Stimulated activated CD8-positive, alpha-beta memory T cell treated with anti-CD3 and anti-CD28 coated beads, Interleukin-4, amount 100 ng/mL, for 1 hour (primary cell): ENCODE measurements at places on chromosomes 1 and 21.

GRCh38 chr1:33257772-33258712, 1.8 kb downstream of the ZNF362 start:
- DNase-seq = no peak

DNA sequence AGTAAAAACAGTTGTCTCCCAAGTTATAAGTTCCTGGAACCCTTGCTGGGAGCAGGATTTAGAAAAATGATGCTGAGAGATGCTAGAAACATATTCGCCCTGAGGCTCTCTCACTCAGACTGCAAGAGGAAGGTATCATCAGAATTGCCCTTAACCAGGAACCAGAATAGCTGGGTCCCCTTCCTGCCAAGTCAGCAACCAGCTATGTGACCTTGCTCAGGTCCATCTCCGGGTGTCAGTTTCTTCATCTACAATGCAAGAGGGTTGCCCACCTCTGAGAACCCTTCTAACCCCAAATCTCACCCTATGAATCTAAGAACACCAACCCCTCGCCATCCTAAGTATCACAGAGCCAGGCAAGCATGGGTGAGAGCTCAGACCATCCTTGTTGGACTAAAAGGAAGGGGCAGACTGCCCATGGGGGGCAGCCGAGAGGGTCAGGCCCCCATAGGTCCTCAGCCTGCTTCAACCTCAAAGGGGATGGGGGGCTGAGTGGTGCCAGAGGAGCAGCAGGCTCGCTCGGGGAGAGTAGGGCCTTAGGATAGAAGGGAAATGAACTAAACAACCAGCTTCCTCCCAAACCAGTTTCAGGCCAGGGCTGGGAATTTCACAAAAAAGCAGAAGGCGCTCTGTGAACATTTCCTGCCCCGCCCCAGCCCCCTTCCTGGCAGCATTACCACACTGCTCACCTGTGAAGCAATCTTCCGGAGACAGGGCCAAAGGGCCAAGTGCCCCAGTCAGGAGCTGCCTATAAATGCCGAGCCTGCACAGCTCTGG, 390 bp upstream of the S100A9 start:
- no peak for DNase-seq

DNA sequence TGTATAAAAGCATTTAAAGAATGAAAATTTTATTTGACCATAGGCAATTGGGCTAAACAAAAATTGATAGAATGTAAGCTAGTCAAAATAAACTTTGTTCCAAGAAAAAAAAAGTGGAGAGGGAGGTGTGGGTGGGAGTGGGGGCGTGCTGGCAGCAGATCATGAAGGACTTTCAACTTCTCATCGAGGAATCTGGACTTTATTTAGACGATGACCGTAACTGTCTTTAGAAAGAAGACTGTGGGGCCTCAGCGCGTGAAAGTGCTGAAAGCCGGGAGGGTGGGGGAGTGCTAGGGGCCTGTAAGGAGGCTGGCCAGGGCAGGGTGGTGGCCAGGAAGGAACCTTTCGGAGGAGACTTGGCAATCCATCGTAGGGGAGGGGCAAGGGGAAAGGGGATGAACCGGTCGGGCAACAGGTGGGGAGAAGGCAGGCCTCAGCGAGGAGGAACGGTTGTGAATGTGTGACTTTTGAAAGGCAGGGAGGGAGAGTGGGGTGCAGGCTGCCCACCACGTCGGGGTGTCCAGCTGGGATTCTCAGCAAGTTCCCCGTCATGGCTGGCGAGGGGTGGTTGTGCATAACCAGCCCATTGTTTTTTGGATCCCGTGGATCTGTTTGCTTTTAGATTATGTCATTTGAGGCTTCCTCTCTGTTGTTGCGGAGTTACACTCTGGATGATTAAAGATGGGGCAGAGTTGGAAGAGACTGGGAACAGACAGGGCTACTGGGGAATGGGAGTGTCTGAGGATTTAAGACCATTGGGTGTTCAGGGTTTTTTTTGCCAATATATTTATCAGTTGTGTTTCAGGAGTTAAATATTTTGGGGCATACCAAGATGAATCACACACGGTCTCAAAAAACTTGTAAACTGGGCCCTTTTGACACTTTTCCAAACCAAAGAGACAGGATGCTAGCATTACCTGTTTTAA, 35.5 kb downstream of the HUNK start:
- no peak for DNase-seq

GRCh38 chr1:108643492-108644335, 17.2 kb downstream of the HENMT1 start:
- no peak for DNase-seq

GRCh38 chr1:201840055-201840454, 11.1 kb downstream of the IPO9 start:
- DNase-seq = no peak

DNA sequence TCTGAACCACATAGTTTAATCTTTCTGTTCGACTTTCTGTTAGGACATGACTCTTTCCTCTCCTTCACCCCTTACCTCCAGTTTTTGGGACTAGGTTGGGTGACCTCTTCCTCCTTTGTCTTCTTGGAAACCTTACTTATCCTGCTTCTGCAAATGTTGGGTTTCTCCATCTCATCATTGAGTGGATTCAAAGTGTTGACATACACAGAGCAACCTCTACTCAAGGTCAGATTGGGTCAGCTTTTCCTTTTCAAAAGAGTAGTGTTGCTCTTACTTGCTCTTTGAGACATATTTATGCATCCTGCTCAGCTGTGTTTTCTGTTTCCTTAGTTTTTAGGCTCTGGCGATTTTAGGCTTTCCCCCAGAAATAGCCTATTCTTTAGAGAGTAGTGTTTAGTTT, 3.7 kb downstream of the CAMTA1 start:
- DNase-seq = no peak

GRCh38 chr21:44892536-44893277, 19.2 kb upstream of the PTTG1IP start:
- peak; percentile 47 for DNase-seq

DNA sequence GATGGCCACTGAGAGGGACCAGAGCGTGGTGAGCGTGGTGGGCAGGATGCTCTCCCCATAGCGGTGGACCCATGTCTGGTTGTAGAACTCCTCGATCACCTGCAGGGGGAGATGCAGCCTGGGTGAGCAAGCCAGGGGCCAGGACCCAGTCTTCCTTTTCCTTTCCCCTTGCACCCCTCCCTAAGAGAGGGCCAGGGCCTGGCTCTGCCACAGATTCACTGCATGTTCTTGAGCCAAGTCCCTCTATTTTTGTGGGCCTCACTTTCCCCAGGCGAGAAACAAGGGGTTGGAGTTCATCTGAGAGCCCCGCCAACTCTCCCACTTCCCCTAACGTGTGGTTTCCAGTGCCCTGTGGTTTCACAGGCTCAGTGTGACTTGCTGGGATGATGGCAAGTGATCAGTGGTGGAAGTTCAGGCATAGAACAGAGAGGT, 27.5 kb downstream of the SLC2A1 start:
- no peak for DNase-seq

- peak; percentile 26 for DNase-seq
Observed at GRCh38 chr1:201739492-201740085, 89.4 kb upstream of the IPO9 start.

DNA sequence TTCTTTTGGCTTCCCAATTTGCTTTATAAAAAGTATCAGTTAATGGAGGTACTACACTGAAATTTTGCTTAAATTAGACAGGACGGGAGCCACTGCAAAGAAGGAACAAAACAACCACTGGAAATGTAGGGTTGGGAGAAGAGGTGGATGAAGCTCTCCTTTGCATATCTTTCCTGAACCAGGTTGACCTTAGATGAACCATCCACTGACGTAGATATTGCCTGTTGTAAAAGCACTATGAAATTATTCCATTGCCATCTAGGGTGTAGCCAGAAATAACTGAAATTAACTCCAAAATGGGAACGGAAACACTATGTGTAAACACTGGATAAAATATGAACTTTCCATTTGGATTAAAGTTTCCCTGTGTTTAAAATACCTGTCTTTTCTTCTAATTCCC, 1.2 kb upstream of the ABL2 start:
- DNase-seq = no peak

DNA sequence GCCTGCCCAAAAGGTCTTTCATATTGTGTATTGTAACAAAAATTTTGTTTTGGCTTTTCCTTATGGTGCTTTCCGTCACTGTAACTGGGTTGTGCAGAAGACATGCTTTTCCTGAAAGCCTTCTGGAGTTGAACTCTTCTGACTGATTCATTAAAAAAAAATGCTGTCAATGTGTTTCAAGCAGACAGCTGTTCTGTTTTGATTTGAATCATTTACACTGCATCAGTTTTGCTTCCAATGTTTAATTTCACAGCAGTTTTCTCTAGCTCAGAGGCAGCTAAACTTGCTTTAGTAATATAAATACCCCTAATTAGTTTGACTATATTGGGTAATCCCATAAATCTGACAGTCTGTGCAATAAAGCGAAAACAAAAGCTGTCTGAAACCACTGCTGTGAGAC, 7.9 kb downstream of the UTP11 start:
- no peak for DNase-seq

DNA sequence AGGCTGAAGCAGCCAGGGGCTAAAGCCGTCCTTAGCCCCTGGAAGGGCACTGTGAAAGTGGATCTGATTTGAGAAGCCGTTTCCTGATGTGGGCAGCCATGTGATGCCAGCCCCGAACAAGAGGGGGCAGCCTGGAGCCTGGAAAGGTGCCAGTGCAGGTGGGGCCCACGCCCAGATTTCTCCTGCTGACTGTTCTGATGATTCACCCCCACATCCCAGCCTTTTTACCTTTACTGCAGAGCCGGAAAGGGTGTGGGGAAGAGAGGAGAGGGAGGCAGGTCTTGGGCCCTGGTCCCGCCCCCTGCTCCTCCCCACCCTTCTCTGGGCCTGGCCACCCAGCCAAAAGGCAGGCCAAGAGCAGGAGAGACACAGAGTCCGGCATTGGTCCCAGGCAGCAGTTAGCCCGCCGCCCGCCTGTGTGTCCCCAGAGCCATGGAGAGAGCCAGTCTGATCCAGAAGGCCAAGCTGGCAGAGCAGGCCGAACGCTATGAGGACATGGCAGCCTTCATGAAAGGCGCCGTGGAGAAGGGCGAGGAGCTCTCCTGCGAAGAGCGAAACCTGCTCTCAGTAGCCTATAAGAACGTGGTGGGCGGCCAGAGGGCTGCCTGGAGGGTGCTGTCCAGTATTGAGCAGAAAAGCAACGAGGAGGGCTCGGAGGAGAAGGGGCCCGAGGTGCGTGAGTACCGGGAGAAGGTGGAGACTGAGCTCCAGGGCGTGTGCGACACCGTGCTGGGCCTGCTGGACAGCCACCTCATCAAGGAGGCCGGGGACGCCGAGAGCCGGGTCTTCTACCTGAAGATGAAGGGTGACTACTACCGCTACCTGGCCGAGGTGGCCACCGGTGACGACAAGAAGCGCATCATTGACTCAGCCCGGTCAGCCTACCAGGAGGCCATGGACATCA, at the start of gene SFN:
TSS of gene SFN (plus strand) at position 369 of the 904 bp plus-strand sequence. CDS start at position 433, 64 bp downstream.
- DNase-seq = no peak

DNA sequence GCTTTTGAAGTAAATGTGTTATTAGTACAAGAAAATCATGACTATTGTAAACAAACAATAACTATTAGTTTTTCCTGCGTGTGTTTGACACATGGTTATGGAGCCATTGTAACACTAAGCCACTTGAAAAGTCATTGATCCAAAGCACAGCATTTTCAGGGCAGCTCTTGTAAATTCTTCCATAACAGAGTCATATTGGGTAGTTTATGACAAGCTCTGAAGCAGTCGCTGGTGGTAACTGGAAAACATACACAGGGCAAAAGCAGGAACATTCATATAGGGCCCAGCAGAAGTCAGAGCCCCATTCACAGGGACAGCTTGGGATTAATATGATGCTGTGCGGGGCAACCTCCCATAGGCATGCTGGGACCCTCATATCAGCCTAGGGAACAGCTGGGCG, 483.2 kb upstream of the PTBP2 start:
- DNase-seq = no peak

DNA sequence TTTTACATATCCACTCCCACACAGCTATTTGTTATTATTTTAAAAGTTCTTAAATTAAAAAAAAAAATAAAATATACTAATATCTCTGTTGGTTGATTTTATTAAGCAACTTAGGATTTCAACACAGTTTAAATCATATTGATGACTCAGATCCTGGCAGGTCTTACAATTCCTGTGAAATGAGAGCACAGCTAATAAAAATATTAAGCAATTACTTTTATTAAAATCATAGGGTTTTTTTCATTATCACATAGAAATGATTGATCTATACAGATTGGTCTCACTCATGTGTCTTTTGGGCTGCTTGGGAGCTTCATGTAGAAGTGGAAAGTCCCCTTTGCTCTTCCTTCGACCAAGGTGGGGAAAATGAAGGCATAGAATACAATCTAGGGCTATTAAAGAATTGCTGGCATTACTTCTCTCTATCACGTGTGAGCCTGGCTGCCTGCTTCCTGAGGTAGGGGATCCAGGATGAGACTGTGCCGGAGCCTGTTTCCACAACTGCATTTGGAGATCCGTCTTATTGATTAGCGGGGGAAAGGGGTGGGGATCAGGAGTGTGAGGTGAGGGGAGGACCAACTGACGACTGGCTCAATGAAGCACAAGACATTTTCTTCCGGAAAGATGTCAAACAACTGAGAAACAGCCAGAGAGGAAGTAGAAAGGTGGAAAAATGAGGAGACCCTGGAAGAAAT, 858.0 kb downstream of the USP25 start:
- DNase-seq = no peak

GRCh38 chr1:162904579-162904978, 43.6 kb upstream of the CCDC190 start:
- no peak for DNase-seq

- no peak for DNase-seq
Observed at GRCh38 chr1:193568512-193568911, 382.1 kb upstream of the B3GALT2 start.

- no peak for DNase-seq
Observed at GRCh38 chr1:221979444-221980032, 237.6 kb upstream of the DUSP10 start.

GRCh38 chr1:222034790-222035189, 292.9 kb upstream of the DUSP10 start:
- DNase-seq = no peak

DNA sequence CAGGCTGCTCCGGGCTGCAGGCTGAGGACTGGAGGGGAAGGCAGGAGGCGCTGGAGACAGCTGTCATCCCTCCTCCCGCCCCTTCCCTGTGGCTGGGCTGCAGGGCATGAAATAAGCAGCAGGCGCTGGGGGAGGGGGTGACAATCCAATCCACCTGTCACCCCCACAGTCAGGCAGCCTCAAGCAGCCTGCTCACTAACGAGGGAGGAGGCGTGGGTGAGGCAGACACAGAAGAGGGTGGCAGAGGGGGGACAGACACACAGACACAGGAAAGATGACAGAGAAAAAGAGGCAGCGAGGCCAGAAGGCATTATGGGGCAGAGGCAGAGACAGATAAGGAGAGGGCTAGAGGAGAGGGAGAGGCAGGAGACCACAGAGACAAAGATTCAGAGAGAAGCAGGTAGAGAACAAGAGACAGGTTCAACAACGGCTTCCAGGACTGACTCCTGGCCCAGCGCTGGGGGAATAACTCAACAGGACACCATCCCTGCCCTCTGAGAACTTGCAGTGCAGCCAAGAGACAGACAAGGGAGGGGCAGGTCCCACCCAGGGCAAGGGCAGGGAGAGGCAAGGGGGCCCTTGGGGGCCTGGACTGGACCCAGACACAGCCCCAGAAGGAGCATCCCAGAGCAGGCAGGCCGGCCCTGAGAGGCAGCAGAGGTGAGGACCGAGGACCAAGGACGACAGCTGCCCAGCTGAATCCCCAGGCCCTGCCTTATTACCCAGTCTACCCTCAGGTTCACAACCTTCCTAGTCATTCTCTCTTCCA, 11.2 kb downstream of the MEF2D start:
- DNase-seq = no peak
